ENCODE measurements at places on chromosomes 16 and 17.

- no peak for DNase-seq
Observed at GRCh38 chr17:16286947-16287562, 66.2 kb downstream of the CENPV start.

DNA sequence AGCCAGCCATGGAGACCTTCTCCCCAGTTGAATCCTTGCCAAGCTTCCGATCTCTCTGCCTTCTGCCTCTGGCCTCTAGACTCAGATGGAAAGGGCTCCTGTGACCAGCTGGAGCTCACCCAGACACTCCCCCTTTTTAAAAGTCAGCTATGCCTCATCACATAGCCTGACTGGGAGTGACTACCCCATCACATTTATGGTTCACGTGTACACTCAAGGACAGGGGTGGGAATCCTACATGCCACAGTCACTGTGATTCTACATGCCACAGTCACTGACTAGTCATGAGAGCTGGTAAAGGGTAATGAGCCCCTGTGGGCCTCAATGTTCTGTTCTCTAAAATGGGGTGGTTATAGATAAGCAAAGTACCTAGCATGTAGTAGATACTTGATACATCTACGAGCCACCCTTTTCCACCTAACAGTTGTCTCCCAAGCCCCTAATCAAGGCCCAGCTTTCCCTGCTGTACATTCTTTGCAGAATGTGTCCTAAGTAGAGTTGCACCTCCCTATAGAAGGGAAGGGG lies 85.1 kb downstream of the RGS9 start:
- DNase-seq = no peak

- no peak for DNase-seq
Observed at GRCh38 chr17:1695365-1695764, 10.7 kb upstream of the PRPF8 start.

DNA sequence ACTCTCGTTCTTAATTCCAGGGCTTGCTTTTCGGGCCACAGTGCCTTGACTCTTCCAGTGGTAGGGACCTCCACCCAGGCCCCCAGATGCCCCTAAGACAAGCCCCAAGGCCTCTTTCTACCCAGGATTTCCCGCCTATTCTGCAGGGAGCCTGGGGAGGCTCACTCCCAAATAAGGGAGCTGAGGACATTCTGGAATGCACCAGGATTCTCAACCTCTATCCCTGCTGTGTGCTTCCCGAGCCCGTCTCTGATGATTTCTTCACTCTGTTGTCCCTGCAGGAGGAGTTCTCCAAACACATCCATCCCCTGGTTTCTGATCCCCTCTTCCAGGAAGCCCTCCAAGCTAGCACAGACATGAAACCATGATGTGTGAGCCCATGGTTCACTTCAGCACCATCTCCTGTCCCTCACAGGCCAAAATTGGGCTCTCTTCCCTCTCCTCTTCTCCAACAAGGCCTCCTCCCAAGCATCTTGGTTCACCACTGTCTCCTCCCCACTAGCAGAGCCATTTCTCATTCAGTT lies 255.9 kb downstream of the KATNIP start:
- DNase-seq = peak; percentile 32

DNA sequence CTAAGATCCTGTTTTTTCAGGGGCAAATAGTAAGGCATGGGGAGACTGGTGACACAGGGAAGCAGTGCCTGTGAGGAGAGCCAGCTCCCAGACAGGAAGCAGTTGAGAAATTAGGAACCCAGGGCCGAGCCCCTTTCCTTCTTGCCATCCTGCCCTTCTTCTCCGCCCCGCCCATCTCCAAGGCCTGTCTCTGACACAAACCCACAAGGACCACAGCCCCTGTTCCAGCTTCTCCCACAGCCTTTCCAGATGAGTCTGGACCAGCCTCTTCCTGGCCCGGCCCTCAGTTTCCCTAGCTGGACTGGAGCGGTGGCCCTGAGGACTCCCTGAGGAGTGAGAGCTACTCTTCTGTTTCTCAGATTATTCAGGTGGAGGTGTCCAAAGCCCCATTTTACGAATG lies 9.9 kb downstream of the CCDC102A start:
- DNase-seq = no peak

- no peak for DNase-seq
Observed at GRCh38 chr17:17950806-17951205, 21.4 kb downstream of the TOM1L2 start.

GRCh38 chr17:61275395-61275794 lies 124.2 kb upstream of the TBX2 start:
- DNase-seq = no peak

DNA sequence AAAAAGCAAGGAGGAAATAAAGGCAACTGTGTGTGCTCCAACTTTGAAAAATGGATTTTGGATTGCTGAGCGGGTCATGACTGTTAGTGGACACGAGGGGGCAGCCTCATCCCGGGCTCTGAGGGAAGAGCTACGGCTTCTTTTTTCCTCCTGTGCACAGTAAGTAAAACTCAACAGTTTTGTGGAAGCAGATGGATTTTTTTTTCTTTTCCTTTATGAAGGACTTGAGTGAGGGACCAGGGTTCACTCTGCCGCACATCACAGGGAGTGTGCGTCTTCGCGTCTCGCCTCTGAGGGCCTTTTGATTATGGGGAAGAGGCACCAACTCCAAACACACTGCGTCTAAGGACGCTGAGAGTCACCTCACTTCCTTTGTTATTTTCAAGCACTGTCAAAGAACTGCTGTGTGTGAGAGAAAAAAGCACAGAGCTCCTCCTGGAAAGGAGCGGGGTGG lies 80.3 kb upstream of the GOT2 start:
- DNase-seq = peak; percentile 60

DNA sequence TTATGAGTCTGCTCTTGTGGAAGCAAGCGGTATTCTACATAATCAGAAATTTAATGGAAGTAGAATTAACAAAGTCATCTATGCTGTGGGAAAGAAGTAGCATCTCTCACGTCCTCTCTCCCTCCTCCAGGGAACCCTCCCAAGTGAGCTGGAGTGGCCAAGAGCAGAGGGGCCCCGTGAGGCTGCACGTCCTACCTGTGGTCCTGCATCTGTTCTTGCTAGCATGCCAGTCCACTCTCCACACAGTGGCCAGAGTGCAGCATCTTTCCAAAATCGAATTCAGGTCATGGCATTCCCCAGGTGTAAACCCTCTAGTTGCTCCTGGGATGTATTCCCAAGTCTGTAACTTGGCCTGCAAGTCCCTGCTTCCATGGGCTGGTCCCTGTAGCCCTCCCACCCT lies 10.1 kb downstream of the KIAA0513 start:
- DNase-seq = no peak

DNA sequence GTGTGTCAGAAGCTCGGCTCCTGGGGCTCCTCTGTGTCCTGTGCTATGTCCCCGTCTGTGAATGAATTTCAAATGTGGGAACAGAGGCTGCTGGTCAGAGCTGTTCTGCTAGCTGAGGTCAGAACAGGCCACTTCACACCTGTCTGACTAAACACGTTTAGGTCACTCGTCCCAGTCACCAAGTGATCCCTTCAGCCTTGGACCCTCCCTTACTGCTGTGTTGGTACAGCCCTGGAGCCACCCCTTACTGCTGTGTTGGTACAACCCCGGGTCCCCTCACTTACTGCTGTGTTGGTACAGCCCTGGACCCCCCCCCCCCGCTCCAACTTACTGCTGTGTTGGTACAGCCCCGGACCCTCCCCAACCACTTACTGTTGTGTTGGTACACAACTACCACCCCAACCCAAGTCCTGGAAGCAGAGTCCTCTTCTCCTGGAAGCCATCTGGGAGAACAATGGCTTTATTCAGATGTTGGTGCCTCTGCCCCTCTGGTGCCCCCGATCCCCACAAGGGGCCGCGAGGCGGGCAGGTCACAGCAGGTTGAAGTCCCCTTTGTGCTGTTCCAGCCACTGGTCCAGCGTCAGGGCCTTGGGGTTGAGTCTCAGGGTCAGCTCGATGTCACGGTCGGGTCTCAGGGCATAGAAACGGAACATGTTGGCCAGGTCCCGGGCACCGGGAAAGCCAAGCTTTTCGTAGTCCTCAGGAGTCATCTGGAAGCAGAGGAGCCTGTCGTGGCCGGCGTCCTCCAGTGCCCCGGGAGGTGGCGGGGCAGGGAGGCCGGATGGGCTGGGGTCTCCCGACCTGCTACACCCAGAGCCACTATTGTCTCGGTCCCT lies 13.0 kb downstream of the NMRAL1 start:
- DNase-seq = peak; percentile 46

DNA sequence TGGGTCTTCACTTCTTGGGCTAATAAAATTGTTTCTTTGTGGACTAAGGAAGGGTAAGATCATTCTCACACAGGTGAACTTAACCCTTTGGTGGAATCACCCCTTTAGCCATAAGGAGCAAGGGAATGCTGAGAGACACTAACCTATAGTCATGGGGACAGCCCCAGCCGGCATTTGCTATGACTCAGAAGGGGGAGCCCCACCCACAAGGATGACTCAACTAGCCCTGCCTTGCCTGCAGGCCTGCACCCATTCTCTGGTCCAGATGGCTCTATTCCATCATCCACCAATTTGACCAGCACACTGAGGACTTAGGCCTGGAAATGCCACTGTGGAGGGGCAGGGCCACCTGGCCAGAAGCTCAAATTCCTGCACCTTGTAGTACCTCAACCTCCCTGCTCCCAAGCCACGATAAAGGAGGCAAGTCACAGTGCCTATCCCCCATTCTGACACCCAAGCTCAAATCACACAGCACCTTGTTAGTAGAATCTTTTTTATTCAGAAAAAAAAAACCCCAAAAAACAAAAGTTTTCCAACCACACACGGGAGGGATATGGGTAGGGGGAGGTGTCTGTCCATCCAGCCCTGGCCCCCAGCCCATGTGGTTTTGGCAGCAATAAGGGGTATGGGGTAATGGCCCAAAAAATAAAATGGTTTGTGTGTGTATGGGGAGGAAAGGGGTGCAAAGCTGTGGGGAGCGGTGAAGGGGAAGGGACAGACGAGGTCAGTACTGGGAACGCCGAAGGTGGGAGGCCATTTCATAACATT lies 3.0 kb downstream of the PFN1 start:
- no peak for DNase-seq

DNA sequence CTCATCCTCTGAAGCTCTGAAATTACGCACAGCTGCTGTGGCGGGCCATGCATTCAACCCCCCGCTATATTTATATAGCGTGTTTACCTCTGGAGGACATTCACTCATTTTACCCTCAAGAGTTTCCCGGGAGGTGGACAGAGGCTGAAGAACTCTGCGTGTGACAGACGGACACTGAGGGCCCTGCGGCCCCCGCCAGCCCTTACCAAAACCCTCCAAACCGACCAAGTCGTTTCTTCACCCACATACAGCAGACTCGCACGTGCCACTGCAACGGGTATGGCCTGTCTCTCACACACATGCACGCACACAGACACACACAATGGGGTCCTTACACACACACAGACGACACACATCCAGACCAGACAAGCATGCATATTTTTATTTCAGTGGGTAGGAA lies 216.4 kb upstream of the FOXF1 start:
- no peak for DNase-seq

GRCh38 chr16:23324727-23325126 lies 22.6 kb downstream of the SCNN1B start:
- peak; percentile 41 for DNase-seq

DNA sequence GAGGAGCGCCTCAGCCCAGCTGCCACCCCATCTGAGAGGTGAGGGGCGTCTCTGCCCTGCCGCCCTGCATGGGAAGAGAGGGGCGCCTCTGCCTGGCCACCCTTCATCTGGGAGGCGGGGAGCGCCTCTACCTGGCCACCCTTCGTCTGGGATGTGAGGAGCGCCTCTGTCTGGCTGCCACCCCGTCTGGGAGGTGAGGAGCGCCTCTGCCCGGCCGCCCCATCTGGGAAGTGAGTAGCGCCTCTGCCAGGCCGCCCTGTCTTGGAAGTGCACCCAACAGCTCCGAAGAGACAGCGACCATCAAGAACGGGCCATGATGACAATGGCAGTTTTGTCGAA lies 114.4 kb upstream of the CES5A start:
- DNase-seq = peak; percentile 62

DNA sequence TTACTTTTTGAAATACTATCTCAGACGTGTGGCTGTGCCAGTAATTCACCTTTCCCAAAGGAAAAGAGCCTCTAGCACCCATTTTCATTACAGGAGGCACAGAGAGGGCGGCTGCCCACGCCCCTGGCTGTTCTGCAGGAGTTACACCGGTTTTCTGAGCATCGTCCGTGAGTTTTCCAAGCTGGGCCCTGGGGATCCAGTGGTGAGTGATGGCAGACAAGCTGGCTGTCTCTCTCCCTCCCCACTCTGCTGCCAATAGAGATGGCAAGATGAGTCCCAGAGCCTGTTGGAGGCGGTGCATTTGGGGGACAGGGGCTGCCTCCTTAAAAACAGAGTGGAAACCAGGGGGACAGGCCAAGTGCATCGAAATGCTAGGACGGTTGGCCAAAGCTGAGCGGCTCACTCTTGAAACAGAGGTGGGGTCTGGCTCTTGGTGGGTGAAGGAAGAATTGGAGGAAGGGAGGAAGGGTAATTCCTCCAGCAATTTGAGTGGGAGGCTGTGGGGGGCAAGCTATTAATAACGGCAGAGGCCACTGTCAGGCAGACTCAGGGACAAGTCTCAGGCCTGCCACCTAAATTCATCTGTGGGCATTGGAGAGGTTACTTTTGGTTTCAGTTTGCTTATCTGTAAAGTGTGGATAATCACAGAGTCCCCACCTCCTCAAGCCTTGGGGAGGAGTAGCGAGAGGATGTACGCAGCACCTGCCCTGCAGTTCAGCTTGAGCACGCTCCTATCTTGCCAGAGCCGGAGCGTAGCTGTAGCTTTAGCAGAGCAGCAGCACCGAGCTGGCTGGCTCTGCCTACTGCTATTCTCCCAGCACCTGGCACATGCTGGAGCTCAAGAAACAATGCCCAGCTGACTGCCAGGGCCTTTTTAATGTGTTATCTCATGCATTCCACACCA lies 7.5 kb upstream of the NOS2 start:
- DNase-seq = no peak

- no peak for DNase-seq
Observed at GRCh38 chr16:28915181-28915580, 9.9 kb downstream of the RABEP2 start.

DNA sequence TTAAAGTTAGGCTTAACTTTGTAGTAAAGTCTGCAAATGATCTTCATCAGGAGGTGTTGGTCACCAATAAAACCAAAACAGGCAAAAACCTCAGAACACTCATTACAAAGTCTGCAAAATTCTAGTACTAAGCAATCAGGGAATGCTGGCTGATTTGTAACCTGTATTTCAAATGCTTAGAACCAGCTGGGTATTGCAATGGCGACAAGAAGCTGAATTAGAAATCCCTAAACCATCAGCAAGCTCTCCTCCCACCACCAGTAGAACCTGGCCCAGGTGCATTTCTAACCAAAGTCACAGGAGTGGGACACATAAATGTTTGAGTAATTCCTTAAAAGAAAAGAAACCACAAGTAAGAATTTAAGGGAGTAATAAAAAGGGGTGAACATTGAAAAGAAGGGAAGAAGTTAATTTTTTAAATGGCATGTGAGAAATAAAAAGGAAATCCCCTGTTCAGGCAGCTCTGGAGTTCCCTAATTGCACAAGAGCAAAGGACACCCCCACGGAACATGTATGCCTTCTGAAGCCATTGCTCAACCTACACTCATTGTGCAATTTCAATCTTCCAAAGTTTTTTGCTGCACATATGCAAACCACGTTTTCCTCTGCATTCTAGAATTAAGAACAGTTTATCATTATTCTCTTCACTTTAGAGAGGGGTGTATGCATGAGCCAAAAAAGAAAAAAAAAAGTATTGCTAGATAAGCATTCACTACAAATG lies 102.9 kb downstream of the HIC1 start:
- DNase-seq = no peak

- DNase-seq = peak; percentile 18
Observed at GRCh38 chr16:68972013-68972412, 128.7 kb downstream of the TANGO6 start.

All from kidney (tissue), 22 donors.